ENCODE measurements at places on chromosomes 1 and 21. TPM values are rescaled to one million over a fixed set of nuclear protein-coding genes. Genes with fewer than 3 reads are reported as not detected.
A peak's percentile ranks its signal among the peaks of the same experiment; 100 is the strongest.

Gene KRTAP20-4
- not detected for total RNA-seq

DNA sequence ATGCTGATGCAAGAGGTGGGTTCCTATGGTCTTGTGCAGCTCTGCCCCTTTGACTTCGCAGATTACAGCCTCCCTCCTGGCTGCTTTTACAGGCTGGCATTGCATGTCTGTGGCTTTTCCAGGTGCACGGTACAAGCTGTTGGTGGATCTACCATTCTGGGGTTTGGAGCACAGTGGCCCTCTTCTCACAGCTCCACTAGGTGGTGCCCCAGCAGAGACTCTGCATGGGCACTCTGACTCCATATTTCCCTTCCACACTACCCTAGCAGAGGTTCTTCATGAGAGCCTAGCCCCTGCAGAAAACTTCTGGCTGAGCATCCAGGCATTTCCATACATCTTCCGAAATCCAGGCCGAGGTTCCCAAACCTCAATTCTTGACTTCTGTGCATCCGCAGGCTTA lies 989.0 kb downstream of the PLA2G4A start:
- DNase-seq, result no peak

- no peak for DNase-seq
Observed at GRCh38 chr1:220746851-220747250, 1.3 kb upstream of the MTARC2 start.

DNA sequence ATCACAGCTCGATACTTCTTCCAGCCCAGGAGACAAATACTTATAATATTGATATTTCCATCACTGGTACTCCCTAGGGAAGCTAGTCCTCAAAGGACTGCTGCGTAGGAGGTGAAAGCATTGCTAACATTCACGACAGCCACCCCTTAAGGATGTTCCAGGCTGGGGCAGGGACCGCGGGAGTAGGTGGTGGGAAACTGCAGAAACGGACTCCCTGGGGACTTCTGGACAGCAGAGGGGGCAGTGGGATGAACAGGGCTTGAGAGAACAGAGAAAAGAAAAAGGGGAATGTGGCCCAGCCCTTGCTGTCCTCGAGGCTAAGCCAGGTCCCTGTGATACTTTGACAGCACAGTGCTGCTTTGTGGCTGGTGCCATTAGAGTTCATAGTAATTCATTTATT lies 108.0 kb downstream of the HMGB4 start:
- DNase-seq, result no peak

DNA sequence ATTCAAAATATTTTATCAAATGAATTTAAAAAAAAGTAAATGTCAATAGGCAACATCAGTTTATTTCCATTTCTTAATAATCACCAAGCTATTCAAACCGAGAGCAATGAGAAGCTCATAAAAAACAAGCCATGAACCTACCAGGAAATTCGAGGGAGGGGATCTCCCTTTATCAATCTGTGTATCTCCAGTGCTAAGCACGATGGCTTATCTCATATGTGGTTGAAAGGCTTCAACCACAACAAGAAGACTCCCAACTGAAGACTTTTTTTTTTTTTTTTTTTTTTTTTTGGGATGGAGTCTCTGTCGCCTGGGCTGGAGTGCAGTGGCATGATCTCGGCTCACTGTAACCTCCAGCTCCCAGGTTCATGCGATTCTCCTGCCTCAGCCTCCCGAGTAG lies 833.3 kb downstream of the USP25 start:
- no peak for DNase-seq

- DNase-seq, result no peak
Observed at GRCh38 chr1:206908038-206908437, 10.8 kb downstream of the IL24 start.

- no peak for DNase-seq
Observed at GRCh38 chr1:174165471-174166137, 6.3 kb downstream of the RABGAP1L start.

DNA sequence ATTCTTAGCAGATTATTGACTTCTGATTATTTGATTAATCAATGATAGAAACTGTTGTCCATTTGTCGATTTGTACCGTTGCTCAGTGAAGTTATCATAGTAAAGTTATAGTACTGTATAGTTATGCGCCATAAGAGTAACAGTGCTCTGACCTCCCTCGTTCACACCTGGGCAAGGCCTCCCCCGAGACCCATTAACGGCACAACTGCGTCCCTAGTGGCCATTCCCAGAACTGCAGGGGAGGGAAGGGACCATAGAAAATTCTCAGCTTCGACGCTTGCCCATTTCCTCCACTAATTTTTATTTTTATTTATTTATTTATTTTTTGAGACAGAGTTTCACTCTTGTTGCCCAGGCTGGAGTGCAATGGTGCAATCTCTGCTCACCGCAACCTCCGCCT lies 334.4 kb downstream of the DSCAM start:
- DNase-seq, result peak; percentile 73

Gene ABL2
- 19.2 TPM for total RNA-seq

GRCh38 chr1:201098992-201099677 lies 13.1 kb downstream of the CACNA1S start:
- DNase-seq, result no peak

Gene TMOD4
- total RNA-seq, result 0.82 TPM

- DNase-seq, result no peak
Observed at GRCh38 chr1:118183586-118183985, 1.4 kb downstream of the SPAG17 start.

DNA sequence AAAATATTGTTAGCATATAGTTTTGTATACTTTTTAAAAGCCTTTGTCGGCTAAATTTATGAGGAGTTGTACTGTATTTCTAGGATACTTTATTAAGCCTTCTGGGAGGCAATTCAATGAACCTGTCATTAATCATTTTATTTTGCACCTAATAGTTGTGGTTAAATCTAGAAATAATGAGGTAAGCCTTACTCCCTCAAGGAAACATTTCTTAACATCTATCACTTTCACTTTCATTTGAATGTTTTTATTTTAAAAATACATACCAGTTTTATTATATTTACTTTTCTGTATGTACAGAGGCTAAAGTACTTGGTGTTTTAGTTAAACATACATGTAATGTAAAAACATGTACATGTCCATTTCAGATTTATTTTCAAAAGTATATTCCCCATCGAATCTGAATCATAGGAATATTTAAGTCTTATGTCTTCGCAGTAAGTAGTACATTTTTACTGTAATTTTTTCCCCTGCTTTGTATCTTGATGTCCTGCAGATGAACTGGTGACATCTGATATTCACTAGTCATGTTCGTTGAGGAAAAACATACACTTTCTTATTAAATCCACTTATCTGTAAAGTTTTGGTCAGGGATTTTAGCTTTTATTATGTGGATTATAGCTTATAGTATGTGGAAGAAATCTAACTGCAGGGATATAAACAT lies 82.8 kb downstream of the DISP1 start:
- no peak for DNase-seq

GRCh38 chr1:234600418-234601281 lies 9.3 kb downstream of the IRF2BP2 start:
- no peak for DNase-seq

Gene PRKACB
- 19.2 TPM for total RNA-seq

DNA sequence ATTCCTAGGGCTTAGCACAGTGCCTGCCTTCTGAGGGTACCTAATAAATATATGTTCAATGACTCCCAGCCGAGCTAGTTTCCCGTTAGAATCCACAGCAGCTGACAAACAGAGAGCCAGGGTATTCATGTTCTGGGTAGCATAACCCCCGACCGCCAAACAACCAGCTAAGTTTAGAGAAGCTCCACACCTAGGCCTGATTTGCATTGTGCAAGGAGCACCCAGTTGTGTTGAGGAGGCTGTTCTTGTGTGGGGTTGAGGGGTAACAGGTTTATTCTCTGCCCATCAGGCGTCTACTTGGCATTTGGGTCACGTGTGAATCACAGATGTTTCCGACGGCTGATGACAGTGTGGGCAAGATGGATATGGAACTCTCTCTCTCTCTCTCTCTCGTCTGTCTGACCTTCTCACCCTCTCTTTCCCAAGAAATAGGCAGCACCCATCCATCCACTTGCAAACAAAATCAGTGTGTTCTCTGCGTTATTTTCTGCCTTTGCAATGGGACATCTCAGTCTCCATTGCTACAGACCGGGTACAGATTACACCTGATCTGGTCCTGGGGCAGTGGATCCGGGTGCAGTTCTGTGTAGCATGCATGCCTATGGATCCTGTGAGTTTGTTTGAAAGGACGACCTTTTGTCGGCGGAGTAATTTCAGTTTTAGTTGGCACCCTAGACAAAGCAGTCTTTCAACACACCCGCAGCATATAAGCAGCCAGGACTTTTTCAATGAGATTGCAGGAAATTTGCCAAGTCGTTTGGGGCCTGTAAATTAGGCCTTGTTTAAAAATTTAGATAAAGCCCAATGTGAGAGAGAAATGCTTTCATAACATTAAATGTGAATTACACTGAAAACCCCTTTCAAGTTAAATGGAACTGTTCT lies 29.4 kb downstream of the KAZN start:
- no peak for DNase-seq

DNA sequence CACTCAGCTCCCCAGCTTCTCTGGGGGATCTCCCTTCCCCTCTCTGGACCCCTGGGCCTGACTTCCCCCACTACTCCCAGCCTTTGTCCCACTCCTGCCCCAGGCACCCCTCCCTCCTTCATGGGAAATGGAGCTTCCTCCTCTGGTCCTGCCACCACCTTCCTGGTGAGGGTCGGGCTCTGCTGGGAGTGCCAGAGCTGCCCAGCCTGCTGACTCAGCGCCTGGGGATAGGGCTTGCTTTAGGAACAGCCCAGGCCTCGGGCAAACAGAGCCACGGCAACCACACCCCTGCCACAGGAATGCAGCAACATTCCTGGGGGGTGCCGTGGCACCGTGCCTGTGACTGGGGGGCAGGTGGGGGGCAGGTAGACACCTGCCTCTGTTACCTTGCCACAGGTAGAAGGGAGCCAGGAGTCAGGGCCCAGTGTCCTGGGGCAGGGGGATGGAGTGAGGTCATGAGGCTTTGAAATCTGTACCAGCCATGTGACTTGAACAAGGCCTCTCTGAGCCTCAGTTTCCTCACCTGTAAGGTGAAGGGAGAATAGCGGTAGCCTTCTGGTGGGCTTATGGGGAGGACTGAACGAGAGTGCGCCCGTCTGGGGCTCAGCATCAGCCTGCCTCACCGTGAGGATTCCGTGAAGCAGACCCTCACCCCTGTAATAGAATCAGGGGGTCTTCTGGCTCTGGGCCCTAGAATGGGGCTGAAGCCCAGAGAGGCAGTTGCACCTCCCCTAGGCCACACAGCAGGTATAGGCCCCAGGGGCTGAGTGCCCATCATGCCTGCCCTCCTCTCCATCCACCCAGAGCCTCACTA lies 17.8 kb upstream of the EPHA2 start:
- no peak for DNase-seq

DNA sequence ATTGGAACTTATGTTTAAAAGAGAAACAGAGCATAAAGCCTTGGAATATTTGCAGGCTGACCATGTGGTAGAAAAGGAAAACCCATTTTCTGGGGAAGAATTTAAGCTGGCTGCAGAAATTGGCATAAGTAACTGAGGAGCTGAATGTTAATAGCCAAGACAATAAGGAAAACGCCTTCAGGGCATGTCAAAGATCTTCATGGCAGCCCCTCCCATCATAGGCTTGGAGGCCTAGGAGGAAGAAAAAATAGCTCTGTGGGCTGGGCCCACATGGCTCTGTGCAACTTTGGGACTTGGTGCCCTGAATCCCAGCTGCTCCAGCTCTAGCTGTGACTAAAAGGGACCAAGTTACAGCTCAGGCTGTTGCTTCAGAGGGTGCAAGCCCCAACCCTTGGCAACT lies 51.5 kb downstream of the CTH start:
- DNase-seq, result no peak

DNA sequence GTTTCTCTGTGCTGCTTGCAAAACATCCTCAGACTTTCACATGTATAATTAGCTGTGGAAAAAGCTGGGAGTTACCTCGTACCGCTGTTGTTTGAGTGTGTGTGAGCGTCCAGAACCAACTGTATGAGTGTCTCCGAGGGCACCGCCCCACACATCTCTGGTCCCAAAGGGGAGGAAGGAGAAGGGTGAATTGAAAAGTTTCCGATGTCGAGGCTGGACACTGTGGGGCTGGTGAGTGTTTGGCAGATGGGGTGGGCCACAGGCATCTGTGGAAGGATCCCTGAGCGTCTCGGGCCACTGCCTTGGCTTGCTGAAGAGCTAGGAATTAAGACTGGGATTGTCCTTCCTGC lies 1.2 kb downstream of the ATP2B4 start:
- DNase-seq, result peak; percentile 16

Gene NCF2
- total RNA-seq, result 0.41 TPM

Gene LCE3E
- total RNA-seq, result not detected

DNA sequence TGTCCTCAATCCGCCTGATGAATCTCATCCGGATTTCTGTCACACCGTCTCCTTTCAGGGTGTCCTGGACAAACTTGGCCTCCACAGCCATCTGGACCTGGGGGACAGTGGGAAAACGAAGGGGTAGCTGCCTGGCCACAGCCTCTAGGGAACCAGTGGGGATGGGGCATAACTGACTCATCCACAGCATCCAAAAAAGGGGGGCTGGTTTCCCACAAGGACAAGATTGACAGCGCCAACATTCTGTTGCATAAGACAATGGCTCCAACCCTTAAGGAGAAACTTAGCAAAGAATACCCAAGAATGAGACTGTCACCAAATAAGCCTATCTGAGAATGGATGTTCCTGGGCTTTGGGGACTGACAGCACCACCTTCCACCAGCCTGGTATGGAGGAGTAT lies 12.1 kb downstream of the TRAPPC3 start:
- DNase-seq, result no peak

GRCh38 chr1:53979712-53980450 lies 33.7 kb downstream of the LRRC42 start:
- no peak for DNase-seq

DNA sequence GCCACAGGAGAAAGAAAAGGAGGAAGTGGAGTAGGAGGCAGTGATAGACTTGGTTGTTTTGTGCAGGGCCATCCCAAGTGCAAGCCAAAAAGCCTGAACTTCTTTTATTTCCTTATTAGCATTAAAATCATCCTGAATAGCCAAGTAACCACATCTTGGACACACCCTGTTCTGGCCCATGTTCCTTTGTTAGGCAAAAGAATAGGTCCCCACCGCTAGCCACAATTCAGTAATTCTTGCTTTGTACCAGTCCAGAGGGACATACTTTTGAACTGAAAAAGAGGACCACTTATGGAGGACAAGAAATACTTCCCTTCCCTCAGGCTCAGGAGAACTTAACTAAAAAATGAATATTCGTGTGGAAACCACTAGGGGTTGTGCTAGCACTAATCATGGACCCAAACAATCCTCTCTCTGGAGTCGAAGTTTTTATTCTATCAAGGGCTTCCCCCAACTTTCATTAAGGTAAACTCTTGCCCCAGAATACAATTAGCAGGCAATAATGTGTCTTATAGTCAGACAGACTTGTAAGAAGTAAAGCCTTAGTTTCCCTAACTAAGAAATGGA lies 19.4 kb downstream of the TNFSF4 start:
- no peak for DNase-seq

DNA sequence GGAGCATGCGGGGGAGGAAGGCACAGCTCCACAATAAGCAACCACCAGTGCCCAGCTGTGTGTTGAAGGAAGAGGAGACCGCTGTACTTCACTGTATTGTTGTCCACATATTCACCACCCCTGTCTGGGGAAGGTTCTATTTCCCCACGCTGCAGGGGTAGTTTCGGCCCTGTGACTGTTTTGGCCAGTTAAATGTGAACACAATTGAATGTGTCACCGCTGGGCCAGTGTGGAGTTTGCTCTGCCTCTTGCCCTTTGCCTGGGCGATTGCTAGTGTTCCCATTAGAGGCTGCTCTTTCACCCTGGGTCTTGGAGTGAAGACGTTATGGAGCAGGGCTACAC lies 32.6 kb downstream of the UBE4B start:
- DNase-seq, result peak; percentile 25

Gene C1orf185
- not detected for total RNA-seq

Measured in WTC11 (cell line).